Stimulated activated CD4-positive, alpha-beta T cell treated with anti-CD3 and anti-CD28 coated beads, TNF-alpha, amount 100 ng/mL, for 1 hour (primary cell): ENCODE measurements at places on chromosomes 2 and 18.

DNA sequence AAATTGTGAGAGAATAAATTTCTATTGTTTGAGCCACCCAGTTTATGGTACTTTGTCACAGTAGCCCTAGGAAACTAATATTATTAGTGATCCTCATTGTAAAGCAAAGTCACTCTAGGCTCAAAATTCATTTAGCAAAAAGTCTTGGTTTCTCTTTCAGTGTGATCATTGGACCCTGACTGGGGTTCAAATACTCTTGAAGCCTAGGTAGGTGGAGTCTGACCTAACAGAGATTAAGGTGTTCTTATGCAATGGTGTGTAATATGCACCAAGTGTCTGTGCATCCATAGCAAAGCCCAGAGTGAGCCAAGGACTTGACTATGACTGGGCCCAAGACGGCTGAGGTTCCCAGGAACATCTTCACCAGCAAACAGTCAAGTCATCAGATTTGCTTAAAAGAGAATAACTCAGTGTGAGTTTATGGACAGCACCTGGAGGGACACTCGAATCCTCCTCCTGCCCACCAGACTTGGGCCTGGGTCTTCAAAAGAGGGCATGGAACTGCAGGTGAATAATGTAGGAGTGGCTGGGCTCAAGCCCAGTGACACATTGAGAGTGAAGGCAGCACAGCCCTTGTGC lies 51.1 kb upstream of the BCL11A start:
- no peak for DNase-seq

DNA sequence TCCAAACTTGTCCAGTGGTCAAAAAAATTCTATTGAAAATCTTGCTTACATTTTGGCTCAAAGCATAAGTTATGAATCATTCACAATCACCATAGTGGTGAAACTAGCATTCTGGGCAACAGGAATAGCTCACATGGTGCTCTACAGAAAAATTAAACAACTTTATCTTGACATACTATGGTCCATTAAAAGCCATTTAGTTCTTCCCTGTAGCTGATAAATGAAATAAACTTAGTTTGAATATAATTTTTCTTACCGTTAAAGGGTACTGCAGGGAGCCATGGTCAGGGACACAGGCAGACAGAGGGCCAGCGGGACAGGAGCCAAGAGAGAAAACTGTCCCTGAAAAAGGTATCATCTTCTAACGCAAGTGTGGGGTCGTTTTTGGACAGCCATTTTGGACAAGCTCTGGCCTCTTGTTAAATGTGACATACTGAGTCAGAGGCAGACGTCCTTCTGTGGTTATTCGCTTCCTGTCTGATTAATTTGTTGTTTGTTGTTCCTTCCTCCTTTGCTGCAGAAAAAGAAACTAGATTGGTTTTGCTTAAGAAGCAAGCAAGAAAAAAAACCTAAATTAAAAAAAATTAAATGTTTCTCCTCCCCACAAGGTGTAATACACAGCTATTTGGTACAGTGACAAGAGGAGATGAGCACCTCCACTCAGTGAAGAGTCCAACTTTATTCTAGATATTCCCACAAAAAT lies at the start of gene WIPF1:
Gene WIPF1 (minus strand): TSS at position 460 of the 703 bp plus-strand sequence. CDS start 12,231 bp downstream, outside the sequence.
- DNase-seq = no peak

GRCh38 chr18:12318334-12318697 lies 10.3 kb downstream of the TUBB6 start:
- no peak for DNase-seq

DNA sequence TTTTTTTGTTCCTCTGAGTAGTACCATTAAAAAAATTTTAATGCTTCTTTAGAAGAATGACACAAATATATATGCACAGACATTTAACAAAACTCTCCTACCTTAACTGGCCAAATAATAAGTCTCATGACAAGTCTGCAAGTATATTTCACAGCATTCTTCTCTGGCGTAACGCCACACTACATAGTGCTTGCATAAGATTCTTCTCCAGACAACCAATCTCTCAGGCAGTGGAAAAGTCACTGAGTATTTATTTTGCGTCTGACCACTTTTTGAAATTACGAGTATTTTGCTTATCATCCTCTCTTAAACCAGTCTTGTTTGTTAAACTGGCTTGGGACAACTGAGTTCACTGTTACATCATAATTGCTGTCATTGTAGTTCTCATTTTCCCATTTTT lies 749.2 kb downstream of the ADCYAP1 start:
- no peak for DNase-seq

DNA sequence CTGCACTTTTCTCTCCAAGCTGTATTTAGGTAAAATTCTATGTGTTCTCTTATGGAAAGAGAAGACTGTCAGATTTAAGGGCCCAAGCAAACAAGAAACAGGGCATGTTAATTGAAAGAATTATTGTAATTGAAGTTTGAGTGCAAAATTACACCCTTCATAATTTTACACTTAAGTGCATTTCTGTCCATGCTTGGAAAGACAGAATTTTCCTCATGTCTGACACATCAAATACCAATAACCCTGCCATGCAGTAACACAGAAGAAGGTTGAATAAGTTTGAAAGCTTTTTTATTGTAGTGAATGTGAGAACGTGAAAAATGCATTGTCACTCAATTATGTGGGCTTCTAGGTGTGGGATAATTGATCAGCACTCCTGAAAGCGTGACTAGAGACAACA lies 52.9 kb upstream of the PARD3B start:
- no peak for DNase-seq

GRCh38 chr2:53181759-53182158 lies 585.8 kb upstream of the CHAC2 start:
- no peak for DNase-seq

DNA sequence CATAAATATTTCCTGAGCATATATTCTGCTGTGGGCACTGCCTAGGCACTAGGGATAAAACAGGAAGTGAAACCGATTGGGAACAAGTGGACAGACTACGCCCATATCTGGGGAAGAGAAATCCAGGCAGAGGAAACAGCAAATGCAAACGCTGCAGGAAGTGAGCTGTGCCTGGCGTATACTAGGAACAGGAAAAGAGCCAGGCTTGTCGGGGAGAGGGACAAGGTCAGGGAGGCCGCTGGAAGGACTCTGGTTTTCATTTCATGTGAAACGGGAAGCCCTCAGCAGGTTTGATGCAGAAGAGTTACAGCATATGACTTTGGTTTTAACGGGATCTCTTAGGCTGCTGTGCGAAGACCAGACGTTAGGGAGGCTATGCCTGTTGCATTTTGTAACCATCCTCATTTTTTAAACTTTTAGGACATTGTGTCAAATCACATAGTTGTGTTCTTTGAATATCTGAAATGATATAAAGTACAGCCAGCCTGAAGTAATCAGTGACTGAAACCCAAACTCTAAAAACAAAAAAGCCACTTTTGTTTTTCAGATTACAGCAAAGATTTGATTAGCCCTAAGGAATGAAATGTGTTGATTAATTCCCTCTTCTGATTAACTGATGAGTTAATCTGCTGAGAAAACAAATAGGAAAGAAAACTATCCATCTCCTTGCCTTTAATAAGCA lies 110.2 kb upstream of the PIEZO2 start:
- DNase-seq = no peak

DNA sequence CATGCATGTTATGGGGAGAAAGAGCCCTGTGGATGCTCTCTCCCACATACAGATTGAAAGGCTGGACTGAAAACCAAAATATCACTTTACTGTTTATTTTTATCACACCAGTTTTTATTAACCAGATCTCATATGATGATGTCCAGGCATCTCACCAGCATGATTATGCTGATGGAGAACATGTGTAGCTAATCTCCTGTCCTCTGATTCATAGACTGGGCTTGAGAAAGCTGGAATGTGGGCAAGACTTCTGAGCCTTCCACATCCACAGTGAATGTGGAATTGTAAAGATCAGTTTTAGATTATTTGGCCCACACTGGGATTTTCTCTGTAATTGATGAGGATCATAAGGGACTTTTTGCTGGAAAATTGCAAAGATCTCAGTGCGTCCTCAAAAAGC lies 137.9 kb downstream of the ICOS start:
- DNase-seq = no peak

DNA sequence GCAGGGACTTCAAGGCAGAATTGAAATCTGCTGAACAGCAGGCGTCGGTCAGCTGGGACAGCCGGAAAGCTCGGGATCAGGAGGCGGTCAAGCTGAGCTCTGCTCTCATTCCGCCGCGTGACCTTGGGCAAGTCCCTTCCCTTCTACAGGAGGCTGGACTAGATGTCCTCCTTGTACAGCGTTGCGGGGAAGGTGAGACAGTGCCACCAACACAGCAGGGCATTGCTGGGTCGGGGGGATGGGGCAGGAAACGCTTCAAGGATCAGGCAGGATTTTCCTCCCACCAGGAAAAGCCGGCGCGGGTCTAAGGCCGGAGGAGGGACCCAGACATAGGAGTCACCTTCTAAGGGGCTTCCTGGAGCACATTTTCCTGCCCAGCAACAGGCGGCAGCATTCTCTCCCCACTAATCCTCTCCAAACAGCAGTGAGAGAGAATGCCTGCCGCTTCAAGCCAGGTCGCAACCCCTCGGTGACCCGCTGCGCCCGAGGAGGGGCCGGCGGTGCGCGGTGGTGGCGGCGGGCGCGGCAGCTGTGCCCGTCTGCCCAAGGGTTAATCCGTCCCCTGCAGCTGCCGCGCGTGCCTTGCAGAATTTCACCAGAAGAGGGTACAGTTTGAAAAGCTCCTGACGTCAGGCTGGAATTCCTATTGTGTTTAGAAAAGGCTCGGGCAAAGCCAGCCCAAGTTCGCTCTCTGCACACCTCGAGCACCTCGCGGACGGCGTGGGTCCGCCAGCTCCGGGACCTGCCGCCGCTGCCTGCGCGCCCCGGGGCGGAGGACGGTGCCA lies at the start of gene KCNF1:
Gene KCNF1 (plus strand): TSS at position 644 of the 785 bp plus-strand sequence. CDS start 493 bp downstream, outside the sequence.
- DNase-seq = no peak

DNA sequence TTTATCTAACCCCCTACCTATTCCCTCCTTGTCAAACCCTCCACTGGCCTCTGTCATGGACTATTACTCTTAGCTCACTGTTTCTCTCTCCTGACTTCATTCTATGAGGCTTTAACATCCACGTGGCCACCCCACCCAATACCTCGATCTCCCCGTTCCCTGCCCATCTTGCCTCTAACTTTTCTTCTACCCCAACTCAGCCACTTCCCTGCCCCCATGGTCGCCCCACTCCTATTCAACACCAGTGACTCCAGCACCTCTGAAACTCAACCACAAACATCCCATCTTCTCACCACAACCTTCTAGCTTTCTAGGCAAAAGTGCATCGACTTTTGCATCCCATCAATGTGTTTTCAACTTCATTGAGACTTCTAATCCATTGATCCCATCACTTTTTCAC lies 94.2 kb upstream of the EPAS1 start:
- no peak for DNase-seq

- no peak for DNase-seq
Observed at GRCh38 chr2:239609162-239609561, 208.3 kb upstream of the HDAC4 start.

DNA sequence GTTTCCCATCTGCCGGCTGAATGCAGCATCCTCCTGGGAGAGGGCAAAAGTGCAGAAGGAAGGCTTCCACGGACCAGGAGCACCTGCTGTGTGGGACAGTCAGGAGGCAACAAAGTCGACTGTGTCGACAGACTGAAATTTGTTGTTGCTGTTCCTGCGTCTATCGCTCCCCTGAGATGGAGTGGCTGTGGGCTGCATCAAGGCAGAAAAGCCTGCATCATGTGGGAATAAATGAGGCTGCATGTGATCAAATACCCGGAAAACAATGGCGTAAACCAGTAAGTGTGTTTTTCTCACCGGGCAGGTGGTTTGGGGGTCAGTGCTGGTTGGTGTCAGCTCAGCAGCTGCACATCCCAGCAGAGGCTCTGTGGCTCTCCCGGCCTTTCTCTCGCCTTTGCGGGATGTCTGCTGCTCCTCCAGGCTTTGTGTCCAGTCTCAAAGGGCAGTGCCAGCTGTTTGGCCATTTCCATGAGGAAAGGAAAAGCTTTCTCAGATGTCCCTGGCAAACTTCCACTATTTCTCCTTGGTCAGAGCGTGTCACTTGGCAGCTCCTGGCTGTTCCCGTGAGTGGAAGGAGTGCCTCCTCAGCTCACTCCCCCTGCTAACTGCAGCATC lies 262.4 kb downstream of the NDUFA10 start:
- no peak for DNase-seq

DNA sequence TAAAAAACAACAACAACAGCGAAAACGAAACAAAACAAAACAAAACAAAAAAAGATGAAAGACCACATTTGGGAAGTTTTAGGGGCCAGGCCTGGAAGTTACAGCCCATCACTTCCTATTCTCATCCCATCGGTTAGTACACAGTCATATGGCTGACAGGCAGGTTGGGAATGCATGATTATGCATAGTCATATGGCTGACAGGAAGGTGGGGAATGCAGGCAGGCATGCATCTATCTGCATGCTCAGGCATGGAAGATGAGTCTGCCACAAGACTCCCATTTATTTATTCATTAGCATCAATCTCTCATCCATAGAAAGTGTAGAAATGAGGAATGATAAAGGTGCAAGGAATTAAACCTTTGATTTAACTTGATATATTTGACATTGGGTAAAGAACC lies 325.3 kb upstream of the MEX3C start:
- DNase-seq = no peak

GRCh38 chr2:240821429-240821778 lies 1.4 kb upstream of the KIF1A start:
- DNase-seq = no peak

- DNase-seq = no peak
Observed at GRCh38 chr18:68532328-68532885, 182.5 kb downstream of the TMX3 start.

DNA sequence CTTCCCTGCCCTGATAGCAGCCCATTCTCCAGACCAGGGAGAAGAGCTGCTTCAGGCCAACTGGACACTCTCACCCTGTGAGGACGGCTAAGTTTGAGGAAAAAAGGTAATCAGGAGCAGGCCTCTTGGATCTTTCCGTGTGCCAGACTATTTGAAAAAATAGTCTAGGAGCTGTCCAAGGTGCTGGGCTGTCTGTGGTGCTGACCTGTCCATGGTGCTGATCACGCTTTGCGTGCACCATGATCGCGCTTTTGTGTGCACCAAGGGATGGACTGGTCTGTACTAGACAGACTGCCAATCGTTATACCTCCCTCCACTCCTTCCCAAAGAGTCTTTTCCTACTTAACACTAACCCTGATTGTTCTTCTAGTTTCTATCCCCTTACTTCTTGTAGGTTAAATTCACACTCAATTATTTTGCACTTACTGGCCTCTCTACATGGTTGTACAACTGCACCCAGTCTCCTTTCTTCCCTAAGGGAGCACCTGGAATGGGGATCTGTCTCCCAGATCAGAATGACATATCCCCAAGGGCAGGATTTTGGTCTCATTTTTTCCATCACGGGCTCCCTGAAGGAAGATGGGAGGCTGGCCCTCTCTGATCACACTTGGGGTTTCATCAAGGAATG lies 295.4 kb downstream of the CELF4 start:
- no peak for DNase-seq

GRCh38 chr2:42216694-42217093 lies 47.5 kb downstream of the EML4 start:
- DNase-seq = no peak

DNA sequence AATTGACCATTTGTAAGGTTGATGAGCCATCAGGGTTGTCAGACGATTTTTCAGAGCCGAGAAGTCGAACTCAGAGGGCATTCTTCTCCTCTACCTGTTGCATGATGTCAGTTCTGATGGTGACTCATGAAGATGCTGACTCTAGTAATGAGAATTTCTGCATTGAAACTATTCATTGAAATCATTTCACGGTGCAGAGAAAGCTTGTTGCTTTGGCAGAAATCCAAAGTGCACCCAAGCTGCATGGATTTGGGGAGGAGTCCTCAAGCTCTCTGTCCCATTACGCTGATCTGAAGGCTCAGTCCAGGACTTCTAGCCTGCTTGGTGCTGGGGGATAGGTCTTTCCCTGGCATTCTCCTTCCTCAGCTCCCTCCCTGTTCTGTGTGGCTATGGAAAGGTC lies 125.7 kb upstream of the PXDN start:
- DNase-seq = no peak

- no peak for DNase-seq
Observed at GRCh38 chr2:235833971-235834620, 334.1 kb downstream of the GBX2 start.
